ENCODE measurements at places on chromosomes 16 and 17. TPM values are rescaled to one million over a fixed set of nuclear protein-coding genes. Genes with fewer than 3 reads are reported as not detected.

LGALS9B gene
- not detected for polyA plus RNA-seq

CDH11 gene
- not detected for polyA plus RNA-seq

IRX6 gene
- not detected for polyA plus RNA-seq

RSKR gene
- 8.6 TPM for polyA plus RNA-seq

OTOP2 gene
- polyA plus RNA-seq, result not detected

CACNG3 gene
- not detected for polyA plus RNA-seq

ARL4D gene
- 40.6 TPM for polyA plus RNA-seq

DNA sequence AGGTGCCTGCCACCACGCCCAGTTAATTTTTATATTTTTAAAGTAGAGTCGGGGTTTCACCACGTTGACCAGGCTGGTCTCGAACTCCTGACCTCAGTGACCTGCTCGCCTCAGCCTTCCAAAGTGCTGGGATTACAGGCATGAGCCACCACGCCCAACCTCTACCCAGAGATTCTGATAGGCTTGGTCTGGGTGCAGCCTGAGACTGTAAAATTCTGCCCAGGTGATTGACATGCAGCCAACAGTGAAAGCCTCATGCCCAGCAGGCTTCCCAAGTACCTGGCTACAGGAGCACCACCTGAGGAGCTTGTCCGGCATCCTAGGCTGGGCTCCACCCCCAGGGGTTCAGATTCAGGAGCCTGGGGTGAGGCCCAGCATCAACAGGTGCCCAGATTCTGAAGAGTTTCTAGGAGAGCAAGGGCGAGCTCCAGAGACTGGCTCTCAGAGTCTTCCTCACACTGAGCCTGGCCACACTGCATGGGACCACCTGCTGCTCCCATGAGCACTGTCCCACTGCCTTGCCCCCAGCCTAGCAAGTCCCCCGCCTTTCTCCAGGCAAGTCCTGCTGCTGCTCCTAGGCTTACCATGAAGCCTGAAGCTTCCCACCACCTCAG lies 16.6 kb downstream of the ZNF385C start:
- peaks cover 50% of the 10 kb centered on the region for H3K4me1 ChIP-seq
- peaks cover 4% of the 10 kb centered on the region for H3K27me3 ChIP-seq
- no peak for DNase-seq
- no peak overlapping the region for H3K4me3 ChIP-seq

DNA sequence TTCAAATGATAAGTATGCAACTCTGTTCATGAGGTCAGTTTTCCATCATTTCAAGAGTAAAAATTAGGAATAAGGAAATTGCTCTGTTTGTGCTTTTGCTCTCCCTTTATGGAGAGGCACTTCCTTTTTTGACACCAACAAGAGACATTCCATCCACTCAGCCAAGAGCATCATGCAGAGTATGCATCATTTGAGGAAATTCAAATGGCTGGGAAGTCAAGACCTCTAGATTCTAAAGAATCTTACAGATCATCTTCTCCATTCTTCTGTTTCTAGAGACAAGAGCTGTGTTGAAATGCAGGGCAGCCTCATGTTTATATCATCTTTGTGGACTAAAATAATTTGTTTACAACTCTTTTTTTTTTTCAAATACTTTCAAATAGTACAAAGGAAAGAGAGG lies 669.4 kb downstream of the CDH11 start:
- no peak overlapping the region for H3K4me3 ChIP-seq
- H3K4me1 ChIP-seq, result no peaks in the 10 kb centered on the region
- H3K27ac ChIP-seq, result no peak overlapping the region
- no peak for DNase-seq
- no peaks in the 10 kb centered on the region for H3K27me3 ChIP-seq

DNA sequence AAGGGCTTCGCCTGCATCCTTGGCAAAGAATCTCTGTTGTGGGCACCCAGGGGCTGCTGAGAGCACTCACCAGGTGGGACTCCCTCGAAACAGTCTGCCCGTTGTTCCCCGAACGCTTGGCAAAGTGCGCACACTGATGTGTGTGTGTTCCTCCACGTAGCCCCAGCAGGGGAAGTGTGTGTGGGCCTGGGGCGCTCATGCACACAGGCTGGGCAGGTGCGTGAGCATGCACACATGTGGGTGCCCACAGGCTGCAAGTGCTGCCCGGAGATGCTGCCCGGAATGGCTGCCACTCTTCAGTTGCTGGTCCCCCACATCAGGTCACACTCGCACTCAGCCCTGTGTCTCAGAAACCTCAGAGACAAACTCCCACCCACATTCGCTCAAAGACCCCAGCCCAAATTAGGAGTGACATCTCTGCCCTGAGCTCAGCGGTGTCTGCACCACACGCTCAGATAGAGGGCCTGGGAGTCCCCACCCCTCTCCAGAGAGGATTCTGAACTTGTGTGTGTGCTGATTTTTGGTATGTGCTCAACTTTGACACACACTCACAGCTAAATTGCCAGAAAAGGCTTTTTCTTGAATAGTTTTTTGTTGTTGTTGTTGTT lies 119.4 kb downstream of the MGAT5B start:
- H3K4me1 ChIP-seq, result peaks cover 21% of the 10 kb centered on the region
- no peaks in the 10 kb centered on the region for H3K36me3 ChIP-seq
- H3K27me3 ChIP-seq, result peaks cover 8% of the 10 kb centered on the region
- H3K27ac ChIP-seq, result no peak overlapping the region

- H3K27me3 ChIP-seq, result no peaks in the 10 kb centered on the region
- peaks cover 43% of the 10 kb centered on the region for H3K4me1 ChIP-seq
- no peaks in the 10 kb centered on the region for H3K36me3 ChIP-seq
- H3K27ac ChIP-seq, result peak overlapping the region; percentile 90
- H3K4me3 ChIP-seq, result no peak overlapping the region
Observed at GRCh38 chr16:4270595-4270994, 2.2 kb downstream of the TFAP4 start.

GRCh38 chr17:1793447-1793806 lies 31.6 kb downstream of the SERPINF1 start:
- H3K4me3 ChIP-seq, result no peak overlapping the region
- no peaks in the 10 kb centered on the region for H3K27me3 ChIP-seq
- peaks cover 9% of the 10 kb centered on the region for H3K4me1 ChIP-seq
- DNase-seq, result no peak
- H3K36me3 ChIP-seq, result peaks cover 11% of the 10 kb centered on the region
- H3K27ac ChIP-seq, result no peak overlapping the region

- H3K4me3 ChIP-seq, result no peak overlapping the region
- peak; percentile 45 for DNase-seq
- H3K36me3 ChIP-seq, result peaks cover 46% of the 10 kb centered on the region
Observed at GRCh38 chr17:38742411-38743308, 5.5 kb downstream of the PCGF2 start.

DNA sequence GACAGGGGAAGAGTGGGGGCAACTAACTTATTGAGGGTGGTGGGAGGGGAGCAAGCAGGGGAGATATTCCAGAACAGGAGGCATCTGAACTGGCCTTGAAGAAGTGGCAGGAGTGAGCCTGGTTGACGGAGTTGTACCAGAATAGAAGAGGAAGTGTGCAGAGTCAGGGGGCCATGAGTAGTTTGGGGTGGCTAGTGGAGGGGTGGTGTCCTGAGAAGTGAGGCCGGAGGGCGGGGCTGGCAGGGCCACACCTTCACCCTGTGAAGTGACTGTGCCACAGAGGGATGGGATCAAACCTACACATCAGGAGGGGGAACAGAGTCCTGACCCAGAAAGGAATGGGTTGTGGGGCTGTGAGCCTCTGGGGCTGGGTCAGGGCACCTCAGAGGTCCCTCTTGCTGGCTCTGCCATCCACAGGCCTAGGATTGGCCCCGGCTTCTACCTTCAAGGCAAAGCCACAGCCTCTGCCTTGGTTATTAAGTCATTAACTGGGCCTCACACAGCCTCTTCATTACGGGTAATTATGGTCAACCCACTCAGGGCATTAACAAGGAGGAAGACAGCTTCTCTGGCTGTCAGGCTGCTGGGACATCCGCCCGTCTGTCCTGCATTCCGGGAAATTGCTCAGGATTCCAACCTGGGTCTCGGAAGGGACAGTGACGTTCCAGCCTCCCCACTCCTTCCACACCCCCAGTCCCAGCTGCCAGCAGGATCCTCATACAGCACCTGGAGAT lies 12.7 kb downstream of the SPNS2 start:
- DNase-seq, result no peak
- H3K27ac ChIP-seq, result no peak overlapping the region
- no peaks in the 10 kb centered on the region for H3K36me3 ChIP-seq
- H3K4me1 ChIP-seq, result no peaks in the 10 kb centered on the region
- peaks cover 10% of the 10 kb centered on the region for H3K27me3 ChIP-seq

GRCh38 chr16:67853670-67854069 lies 6.2 kb upstream of the CENPT start:
- peaks cover 62% of the 10 kb centered on the region for H3K4me1 ChIP-seq
- DNase-seq, result no peak
- H3K27me3 ChIP-seq, result no peaks in the 10 kb centered on the region
- H3K27ac ChIP-seq, result no peak overlapping the region
- peaks cover 17% of the 10 kb centered on the region for H3K36me3 ChIP-seq

- no peak overlapping the region for H3K4me3 ChIP-seq
- no peak for DNase-seq
- peaks cover 9% of the 10 kb centered on the region for H3K4me1 ChIP-seq
Observed at GRCh38 chr16:19598805-19599510, 43.5 kb downstream of the VPS35L start.

DNA sequence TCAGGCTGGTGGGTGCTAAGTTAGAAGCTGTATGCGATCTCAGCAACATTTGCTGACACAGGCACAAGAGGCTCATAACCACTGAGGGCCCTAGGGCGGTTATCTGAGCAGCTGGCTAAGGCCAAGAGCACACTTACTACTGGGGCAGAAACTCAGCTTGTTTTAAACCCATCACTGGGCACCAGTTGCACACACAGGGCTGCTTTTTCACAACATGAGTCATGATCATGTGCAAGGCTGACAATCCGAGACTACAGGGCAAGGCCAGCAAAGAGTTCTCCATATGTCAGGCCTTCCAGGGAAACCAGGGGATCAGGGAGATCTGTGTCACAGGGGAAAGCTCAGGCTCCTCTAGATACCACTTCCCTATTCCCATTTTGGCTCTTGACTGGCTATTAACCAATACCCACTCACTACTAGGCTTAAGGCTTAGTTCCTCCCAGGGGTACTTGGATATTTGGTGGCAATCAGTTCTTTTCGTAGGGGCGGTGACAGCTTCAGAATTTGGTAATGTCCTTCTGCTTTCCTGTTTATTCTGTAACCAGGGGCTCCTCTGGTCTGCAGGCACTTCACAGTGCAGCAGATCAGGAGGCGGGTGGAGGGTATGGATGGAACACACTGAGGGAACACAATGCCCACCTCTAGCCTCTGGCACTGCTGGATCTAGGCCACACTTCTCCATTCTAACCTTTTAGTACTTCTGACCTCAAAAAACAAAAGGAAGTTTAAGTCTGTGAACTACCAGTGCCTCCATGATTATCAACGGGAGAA lies 44.9 kb upstream of the ERN1 start:
- peaks cover 14% of the 10 kb centered on the region for H3K36me3 ChIP-seq
- peaks cover 37% of the 10 kb centered on the region for H3K4me1 ChIP-seq
- no peak overlapping the region for H3K4me3 ChIP-seq

GRCh38 chr17:74473294-74473693 lies 6.9 kb downstream of the CD300A start:
- H3K27me3 ChIP-seq, result peaks cover 28% of the 10 kb centered on the region
- H3K4me3 ChIP-seq, result no peak overlapping the region
- no peaks in the 10 kb centered on the region for H3K4me1 ChIP-seq
- no peaks in the 10 kb centered on the region for H3K36me3 ChIP-seq
- no peak overlapping the region for H3K27ac ChIP-seq

GRCh38 chr17:3965118-3965800 lies 1.0 kb upstream of the ATP2A3 start:
- H3K27me3 ChIP-seq, result peaks cover 64% of the 10 kb centered on the region
- no peak overlapping the region for H3K27ac ChIP-seq
- H3K4me3 ChIP-seq, result no peak overlapping the region
- DNase-seq, result no peak

GRCh38 chr17:55175788-55176427 lies 88.9 kb upstream of the HLF start:
- no peaks in the 10 kb centered on the region for H3K27me3 ChIP-seq
- peaks cover 10% of the 10 kb centered on the region for H3K4me1 ChIP-seq
- H3K27ac ChIP-seq, result no peak overlapping the region
- no peak overlapping the region for H3K4me3 ChIP-seq
- DNase-seq, result no peak

DNA sequence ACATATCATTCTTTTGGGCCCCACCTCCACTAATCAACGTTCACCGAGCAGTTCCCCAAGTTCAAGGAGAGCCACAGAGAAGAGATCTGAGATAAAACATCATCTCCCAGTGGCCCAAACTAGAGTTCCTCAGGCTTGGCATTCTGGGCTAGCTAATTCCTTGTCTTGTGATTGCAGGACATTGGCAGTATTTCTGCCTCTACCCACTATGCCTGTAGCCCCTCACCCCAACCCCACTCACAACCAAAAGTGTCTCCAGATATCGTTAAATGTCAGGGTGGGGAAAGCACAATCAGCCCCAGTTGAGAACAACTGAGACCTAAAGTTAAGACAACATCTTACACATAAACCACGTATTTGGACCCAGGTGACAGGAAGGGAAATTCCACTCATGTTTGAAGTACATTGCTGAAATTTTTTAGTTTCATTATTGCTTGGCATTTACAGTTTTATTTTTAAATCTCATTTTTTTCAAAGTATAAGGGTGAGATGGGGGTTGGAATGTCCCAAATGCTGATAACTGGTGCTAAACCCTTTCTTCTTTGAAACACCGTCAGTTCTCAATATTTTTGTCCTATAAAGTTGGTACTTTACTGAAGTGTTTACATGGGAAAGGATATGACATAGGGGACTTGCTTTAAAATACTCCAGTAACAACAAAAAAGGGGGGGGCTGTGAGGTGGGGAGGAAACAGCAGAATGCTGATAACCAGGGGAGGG lies 13.6 kb downstream of the ZC3H7A start:
- peak overlapping the region; percentile 9 for H3K27ac ChIP-seq
- no peaks in the 10 kb centered on the region for H3K27me3 ChIP-seq
- H3K4me1 ChIP-seq, result peaks cover 68% of the 10 kb centered on the region

GRCh38 chr16:67100569-67101310 lies 9.0 kb upstream of the PHAF1 start:
- H3K27ac ChIP-seq, result no peak overlapping the region
- no peaks in the 10 kb centered on the region for H3K27me3 ChIP-seq
- no peak overlapping the region for H3K4me3 ChIP-seq
- H3K36me3 ChIP-seq, result peaks cover 11% of the 10 kb centered on the region

DNA sequence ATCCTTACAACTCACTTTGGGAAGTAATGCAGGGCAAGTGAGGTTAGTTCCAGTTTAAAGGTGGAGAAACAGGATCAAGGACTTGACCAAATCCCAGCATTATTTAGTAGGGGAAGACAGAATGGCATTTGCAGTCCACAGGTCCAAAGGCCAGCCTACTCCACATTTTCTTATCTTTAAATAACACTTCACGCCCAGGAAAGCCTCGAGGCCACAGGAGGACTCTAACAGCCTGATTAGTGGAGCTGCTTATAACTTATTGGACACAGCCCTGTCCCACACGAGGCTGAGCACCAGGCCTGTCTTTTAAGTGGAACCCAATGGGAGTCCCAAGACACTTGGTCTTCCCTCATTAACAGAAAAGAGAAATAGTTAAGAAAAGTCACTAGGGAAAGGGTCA lies 12.1 kb upstream of the HYDIN start:
- H3K4me1 ChIP-seq, result no peaks in the 10 kb centered on the region
- H3K27ac ChIP-seq, result no peak overlapping the region
- no peaks in the 10 kb centered on the region for H3K36me3 ChIP-seq
- no peaks in the 10 kb centered on the region for H3K27me3 ChIP-seq
- H3K4me3 ChIP-seq, result no peak overlapping the region
- DNase-seq, result no peak
